ENCODE measurements at places on chromosomes 5 and 9. TPM values are rescaled to one million over a fixed set of nuclear protein-coding genes. Genes with fewer than 3 reads are reported as not detected.

RNF183 gene
- 0.37 TPM for total RNA-seq

MYO10 gene
- total RNA-seq: 39.6 TPM

OBP2B gene
- total RNA-seq: not detected

IRX4 gene
- not detected for total RNA-seq

PKN3 gene
- total RNA-seq: 4.0 TPM

GLRA1 gene
- not detected for total RNA-seq

CTSV gene
- total RNA-seq: 0.89 TPM

LMX1B gene
- total RNA-seq: not detected

PSD2 gene
- total RNA-seq: 0.12 TPM

Measured in uterine smooth muscle cell (primary cell).